ENCODE measurements at places on chromosomes 16 and 17.

GRCh38 chr17:5003214-5003867 lies 5.6 kb downstream of the KIF1C start:
- DNase-seq: no peak

GRCh38 chr16:27644165-27644564 lies 94.2 kb downstream of the KATNIP start:
- DNase-seq: no peak

- no peak for DNase-seq
These were observed 25.9 kb downstream of the ZFHX3 start for GRCh38 chr16:73021866-73022495.

- no peak for DNase-seq
These were observed 18.4 kb downstream of the SP2 start for GRCh38 chr17:47914306-47914948.

- DNase-seq: no peak
These were observed 1.1 kb downstream of the CBX1 start for GRCh38 chr17:48100160-48100559.

- no peak for DNase-seq
These were observed 68.7 kb downstream of the IRX6 start for GRCh38 chr16:55392701-55393100.

DNA sequence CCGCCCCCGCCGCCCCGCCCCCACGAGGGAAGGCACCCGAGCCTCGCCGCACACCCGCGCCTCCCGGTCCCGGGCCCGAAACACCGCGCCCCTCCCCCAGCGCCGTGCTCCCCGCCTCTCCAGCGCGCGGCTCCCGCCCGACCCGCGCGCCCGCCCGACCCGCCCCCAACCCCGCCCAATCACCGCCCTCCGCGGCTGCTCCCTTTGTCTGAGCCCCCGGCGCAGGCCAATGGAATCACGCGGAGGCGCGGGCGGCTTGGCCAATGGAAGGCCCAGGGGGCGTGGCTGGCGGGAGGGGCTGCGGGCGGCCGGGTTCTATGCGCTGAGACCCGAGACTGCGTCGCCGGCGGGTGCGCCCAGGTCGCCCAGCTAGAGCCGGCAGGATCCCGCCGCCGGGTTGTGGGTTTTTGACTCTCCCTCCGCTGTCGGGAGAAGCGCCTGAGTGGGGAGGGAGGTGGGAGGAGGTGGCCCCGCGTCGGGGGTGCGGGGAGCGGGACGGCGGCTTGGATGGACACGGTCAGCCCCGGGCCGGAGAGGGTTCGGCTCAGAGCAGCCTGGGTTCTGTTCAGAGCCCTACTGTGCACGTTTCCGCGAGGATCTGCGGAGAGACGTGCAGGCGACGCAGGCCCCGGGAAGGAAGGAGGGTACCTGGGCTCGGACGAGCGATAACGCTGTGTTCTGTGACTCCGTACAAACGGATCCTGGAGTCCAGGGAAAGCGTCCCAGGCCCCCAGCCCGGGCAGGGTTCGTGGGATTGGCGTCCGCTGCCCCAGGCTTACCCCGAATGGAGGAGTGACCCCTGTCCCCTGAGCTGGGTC lies 49.0 kb upstream of the BAHCC1 start:
- DNase-seq: peak; percentile 74

DNA sequence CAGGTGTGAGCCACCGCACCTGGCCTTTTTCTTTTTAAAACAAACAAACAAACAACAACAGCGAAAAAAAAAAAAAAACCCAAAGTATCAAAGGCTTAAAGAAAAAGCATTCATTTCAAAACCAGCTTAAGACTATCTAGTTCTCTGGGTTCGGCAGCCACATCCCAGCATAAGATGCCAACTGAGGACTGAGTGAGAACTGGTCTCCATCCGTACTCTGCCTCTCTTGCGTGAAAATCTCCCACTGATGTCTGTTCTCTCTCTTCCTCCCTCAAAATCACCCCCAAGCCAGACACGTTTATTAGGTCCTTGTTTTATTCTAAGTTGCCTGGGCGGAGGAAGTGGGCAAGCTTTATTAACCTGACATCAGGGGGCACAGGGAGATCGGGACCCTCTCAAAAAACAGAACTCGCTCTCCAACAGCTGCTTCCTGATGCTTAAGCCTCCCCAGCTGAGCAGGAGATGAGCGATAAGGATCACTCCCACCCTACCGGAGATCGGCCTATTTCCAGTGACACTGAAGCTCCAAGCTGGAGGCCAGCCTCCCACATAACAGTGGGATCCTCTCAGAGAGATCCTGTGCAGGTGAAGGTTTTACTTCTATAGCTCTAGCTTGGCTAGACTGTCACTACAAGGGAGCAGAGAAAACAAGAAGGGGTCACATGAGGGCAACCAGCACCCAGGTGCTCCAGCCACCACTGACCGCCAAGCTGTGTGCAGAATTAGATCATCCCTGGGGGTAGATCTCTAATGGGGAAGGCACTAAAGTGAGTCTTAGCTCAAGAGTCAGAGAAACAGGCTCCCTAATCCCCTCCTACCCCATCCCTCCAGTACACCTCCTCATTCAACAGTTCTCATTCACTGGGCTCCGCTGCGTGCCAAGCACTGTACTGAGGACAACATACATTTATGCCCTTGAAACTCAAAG lies 13.6 kb downstream of the CDC42EP4 start:
- no peak for DNase-seq

DNA sequence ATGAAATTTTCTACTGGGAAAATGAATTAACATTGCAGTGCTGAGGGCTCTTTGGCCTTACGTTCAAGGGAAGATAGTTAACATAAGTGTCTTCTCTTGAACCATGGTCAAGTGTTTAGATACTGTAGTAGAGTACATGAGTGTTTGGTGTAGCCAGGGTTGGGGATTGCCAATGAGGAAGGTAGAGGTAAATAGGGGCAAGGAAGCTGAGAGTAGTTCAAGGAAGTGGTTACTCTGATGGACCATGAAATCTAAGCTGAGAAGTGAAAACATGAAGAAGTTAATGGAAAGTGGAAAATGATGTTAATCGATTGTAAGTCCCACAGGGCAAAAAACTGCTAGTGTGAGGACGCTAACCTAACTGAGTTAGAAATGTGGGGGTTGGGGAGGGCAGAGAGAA lies 249.6 kb upstream of the AXIN2 start:
- no peak for DNase-seq

DNA sequence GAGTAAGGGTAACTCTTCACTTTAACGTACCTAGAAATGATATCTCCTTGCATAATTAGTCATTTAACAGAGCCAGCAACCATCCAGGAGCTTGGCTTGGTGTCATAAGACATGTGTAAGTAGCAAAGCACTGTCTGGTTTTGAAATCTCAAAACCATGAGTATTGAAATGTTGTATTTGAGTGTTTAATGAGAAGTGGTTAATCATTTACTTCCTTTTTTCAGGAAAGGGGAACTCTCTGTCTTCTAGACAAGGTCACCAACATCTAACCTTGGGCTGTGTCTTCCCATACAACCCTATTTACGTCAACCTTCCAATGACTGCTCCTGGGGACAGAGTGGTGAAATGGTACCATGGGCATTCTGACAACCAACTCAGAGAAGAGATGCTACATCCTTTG lies 27.1 kb downstream of the PMP22 start:
- DNase-seq: no peak

DNA sequence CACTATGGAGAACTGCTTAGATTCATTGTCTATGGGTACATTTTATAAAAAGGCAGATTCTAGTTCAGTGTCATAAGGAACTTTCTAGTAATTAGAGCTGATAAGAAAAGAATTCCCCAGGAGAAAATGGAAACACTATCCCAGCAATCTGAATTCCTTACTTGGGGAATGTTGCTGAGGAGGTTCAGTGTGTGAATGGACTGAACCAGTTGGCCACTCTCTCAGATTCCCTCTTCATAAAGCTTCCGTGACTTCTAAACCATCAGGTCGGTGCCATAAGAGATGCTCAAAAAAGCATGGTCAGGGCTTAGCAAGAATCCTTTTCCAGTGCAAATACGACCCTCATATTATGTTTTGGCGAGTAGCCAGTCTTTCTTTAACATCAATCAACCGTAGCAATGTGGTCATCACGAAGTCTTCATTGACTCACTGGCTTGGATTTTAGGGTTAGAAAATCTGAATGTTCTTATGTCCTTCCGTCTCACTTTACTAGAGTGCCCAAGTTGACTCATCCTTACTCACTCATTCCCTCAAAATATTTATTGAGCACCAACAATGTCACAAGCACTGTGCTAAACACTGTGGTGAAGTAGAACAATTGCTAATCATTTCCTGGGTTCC lies 102.7 kb upstream of the HLF start:
- DNase-seq: peak; percentile 96

DNA sequence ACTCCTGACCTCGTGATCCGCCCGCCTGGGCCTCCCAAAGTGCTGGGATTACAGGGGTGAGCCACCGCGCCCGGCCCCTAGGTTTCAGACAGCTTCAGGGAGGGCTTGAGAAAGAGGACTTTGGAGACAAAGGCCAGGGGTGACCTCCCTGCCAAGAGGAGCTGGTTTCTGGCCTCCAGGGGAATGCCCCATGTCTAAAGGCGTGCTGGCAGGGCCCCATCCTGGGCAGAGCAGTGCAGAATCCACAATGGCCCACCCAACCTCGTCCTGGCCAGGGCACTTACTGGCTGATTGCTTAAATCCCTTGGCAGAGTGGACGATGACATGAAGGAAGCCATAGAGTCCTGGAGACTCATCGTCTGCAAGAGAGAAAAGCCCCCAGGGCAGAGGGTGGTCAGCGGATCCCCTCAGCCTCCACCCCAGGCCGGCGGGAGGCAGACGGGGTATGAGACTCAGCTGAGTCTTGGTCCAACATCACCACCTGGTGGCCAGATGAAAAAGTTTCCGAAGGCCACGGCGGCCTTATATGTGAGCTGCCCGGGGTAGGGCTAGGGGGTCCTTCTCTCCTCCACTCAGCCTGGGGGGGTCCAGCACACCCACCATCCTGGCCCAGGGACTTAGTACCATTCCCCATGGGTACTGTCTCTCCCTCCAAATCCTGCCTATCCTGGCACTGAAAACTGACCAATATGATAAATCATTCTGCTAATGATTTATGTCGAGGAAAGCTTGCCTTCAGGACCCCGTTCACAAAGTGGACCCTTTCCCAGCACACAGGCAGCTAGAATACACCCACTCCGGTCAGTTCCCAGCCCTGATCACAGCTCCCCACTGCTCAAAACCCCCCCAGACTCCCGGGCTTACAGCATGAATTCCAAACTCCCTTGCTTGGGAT lies 59.1 kb downstream of the TIMM22 start:
- peak; percentile 10 for DNase-seq

DNA sequence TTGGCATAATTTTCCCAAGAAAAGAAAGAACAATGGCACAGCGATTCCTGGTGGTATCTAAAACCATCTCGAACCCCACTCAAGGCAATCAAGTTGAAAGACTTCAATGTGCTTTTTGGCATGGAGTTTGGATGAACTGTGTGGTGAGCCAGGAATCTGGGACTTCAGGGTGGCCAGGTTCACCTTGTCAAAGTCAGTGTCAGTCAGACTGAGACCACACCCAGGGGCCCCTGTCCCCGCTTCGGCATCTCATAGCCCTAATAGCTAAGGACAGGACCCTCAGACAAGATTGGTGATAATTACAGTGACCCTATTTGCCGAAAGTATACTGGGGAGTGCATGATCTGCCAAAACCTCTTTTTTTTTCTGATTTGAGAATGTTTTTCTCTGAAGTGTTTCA lies 25.8 kb downstream of the WFDC1 start:
- DNase-seq: no peak

DNA sequence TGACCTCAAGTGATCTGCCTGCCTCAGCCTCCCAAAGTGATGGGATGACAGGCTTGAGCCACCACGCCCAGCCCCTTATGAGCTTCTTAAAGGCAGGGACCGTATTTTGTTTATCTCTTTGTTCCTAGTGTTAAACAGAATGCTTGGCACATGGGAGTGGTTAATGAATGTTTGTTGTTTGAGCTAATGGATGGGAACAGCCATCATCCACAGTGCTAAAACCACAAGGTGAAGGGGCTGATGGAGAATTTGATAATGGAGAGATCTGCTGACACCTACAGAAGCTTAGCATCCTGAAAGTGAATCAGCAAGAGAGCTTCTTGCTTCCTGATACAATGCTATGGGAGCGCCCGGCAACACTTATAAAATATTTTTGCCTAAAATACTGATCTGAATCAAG lies 8.6 kb upstream of the CDH1 start:
- DNase-seq: no peak

DNA sequence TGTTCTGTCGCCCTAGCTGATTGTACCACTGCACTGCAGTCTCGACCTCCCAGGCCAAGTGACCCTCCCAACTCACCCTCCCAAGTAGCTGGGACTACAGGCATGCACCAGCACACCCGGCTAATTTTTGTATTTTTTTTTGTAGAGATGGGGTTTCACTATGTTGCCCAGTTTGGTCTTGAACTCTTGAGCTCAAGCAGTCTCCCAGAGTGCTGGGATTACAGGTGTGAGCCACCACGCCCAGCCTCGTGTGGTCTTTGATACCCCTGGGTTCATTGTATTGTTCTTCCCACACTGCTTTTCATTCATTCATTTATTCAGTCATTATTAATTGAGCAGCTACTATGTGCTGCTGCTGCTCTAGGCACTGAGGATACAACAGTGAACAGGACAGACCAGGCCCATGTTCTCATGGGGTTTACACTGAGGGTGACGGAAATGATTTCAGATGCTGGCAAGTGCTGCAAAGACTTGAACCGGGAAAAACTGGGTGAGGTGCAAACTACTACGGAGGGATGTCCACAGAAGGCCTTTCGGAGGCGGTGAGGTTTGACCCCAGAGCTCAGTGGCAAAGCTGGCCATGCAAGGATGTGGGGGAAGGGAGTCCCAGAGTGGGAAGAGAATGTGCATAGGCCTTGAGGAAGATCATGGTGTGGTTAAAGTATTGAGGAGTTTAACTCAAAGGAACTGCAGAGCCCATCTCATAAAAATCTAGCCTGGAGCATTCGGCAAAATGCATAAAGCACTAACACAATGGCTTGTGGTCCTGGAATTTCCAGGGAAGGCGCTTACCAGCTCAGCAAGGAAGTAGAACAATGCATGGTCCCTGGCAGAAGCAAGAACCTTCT lies 10.9 kb downstream of the ABCC1 start:
- DNase-seq: no peak

GRCh38 chr17:82126556-82127314 lies 28.7 kb upstream of the FASN start:
- DNase-seq: no peak

DNA sequence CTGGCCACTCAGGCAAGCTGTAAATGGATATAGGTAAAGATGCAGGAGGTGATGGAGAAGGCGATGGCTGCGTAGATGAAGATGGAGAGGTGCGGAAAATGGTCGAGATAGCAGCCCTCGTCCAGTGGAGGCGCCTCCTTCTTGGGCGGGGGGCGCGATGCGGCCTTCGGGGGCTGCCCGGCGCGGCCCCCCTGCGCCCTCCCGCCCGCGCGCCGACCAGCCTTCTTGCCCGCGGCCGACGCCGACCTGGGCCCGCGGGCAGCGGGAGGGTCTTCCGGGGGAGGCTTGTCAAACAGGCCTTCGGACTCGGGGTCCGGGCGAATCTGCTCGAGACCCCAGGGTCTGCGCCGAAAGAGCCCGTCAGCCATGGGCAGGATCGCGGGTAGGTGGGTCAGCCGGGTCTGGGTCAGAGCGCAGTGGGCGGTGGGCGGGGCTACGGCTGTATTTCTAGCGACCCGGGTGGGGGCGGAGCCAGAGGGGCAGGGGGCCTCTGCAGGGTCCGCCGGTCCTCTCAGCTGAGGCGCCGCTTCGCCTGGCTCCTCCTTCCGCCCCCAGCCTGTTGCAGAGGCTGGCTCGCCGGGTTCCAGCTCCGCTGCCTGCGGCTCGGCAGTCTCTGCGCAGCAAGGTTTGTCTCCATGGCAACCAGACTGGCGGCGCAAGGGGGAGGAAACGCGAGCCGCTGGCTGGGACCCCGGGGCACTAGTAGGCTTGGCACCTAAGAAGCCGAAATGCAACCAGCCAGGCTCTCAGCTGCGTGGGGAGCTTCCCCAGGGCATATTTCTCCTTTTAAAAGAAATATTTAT lies 14.4 kb downstream of the MIS12 start:
- peak; percentile 78 for DNase-seq

GRCh38 chr16:17556276-17557052 lies 85.7 kb upstream of the XYLT1 start:
- no peak for DNase-seq

Measured in kidney glomerular epithelial cell (primary cell).